NCI-H2107 (cell line): ENCODE measurements at places on chromosomes 1 and 21.
A peak's percentile ranks its signal among the peaks of the same experiment; 100 is the strongest.

DNA sequence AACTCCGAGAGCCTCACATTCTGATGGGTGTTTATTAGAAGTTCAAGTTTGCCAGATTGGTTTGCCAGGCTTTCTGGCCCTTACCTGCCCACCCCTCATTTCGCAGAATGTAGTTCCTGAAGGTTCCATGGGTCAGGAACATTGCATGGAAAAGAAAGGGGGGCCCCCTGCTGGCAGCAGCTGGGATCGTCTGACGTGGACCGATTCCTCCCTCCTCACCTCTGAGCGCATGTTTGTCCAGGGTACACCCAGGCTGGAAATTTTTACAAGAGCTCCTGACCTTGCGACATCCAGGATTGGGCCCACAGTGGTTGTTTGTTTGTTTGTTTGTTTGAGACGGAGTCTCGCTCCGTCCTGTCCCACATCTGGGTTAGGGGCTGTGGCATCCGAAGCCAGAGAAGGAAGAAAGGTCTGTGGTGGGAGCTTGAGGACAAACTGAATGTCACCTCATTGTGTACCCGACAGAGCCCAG, 126.0 kb upstream of the TMEM51 start:
- DNase-seq = no peak

DNA sequence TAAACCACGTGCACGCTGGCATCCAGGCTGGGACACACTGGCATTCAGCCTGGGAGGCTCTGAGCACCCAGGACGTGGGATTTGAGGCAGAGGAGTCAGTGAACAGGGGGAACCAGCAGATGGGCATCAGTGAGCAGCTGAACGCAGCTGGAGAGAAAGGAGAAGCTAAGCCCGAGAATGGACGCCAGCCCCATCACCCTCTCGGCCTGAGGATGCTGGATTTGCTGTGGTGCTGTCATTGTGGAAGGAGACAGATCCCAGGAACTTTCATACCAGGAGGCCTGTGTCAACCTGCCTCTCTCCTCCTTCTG, 132.8 kb downstream of the PGBD5 start:
- DNase-seq = no peak

DNA sequence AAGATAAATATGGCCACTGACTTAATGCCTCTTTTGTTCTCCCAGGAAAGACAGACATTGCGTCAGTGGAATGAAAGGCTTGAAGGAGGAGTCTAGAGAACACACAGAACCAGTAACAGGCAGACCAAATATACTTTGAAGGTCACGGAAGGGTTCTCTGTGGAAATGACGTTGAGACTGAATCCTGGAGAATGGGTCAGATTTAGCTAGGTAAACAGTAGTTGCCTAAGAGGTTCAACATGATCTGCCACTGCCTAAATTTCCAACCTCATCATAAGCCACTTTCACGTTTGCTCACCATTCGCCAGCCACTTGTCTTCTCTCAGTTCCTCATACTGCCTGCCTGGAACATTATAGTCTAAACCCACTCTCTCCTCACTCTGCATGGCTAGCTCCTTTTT, 20.5 kb downstream of the PLA2G4A start:
- no peak for DNase-seq

DNA sequence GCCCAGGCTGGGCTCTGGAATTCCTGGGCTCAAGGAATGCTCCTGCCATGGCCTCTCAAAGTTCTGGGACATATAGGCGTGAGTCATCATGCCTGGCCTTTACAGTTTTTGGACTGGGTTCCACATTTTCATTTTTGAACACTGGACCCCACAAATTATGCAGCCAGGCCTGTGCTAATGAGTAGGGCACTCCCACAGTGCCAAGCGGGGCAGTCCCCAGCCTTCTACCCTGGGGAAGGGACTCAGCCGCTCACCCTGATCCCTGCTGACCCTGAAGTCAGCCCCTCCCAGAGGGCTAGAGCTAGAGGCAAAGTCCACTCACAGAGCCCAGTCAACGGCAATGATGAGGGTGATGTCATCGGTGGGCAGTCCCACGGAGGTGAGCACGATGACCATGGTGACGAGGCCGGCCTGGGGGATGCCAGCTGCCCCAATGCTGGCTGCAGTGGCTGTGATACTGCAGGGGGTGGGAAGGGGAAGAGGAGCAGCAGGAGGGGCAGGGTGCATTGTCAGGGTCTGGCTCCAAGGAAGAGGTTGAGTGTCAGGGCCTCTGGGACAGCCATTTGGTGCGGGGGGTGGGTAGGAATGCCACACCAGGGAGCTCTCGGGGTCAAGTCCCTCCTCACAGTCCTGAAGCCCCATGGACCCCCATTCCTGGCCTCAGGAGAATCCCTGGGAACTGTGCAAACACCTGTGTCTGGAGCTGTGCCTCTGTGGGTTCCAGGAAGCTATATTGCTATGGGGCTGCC, 27.6 kb downstream of the PODN start:
- no peak for DNase-seq

DNA sequence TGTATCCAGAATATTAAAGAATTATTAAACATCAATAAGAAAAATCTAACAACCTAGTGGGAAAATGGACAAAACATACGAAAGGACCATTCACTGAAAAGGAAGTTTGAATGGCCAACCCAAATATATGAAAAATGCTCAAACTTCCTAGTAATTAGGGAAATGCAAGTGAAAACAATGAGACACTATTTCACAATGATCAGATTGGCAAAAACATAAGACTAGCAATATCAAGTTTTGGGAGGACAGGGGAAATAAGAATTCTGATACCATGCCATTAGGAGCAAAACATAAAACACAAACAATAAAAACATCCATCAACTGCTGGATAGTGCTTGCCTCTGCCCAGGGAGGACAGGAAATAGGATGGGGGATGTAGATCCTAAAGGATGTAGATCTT, 14.3 kb downstream of the XCL2 start:
- no peak for DNase-seq

DNA sequence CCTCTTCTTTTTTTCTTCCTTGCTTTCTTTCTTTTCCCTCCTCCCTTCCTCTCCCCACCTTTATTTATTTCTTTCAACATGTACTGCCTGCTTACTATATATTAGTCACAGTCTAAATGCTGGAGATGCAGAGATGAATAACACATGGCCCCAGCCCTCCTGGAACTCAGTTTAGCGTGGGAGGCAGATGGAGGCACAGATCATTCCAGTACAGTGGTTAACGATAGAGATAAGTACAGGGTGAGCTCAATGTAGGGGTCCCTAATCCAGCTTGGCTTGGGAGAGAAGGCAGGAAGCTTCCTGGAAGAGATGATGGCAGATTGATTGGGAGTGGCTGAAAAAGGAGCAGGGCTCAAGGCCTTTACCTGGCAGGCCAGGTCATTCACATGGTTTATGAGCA, 55.6 kb upstream of the PPP2R5A start:
- DNase-seq = no peak

GRCh38 chr21:18741954-18742353, 338.4 kb upstream of the TMPRSS15 start:
- no peak for DNase-seq

- DNase-seq = no peak
These were observed 37.3 kb downstream of the ATF3 start for GRCh38 chr1:212645546-212646543.

DNA sequence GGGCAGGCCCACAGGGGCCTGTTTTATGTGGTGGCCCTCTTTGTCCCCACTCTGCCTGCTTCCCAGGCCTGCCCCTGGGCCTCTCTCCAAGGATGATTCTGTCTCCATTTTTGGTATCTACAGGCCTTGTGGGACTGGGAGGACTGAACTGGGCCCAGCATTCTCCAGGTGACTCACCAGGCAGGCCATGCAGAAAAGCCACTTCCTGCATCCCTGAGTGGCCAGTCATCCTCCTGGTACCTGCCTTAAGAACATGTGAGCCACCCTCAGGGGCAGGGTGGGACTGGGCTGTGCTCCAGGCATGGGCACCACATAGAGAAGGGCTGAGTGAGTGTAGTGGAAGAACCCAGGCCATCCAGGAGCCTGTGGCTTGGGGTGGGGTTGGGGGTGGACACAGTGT, 20.0 kb upstream of the BCAR3 start:
- DNase-seq = no peak

- DNase-seq = peak; percentile 46
These were observed 45.2 kb downstream of the ZNF691 start for GRCh38 chr1:42891465-42892138.
